ENCODE measurements at places on chromosomes 5 and 9.

GRCh38 chr9:95605816-95606488, 89.2 kb upstream of the PTCH1 start:
- no peak for DNase-seq

GRCh38 chr5:1668141-1668721, 131.4 kb downstream of the MRPL36 start:
- peak; percentile 58 for DNase-seq

DNA sequence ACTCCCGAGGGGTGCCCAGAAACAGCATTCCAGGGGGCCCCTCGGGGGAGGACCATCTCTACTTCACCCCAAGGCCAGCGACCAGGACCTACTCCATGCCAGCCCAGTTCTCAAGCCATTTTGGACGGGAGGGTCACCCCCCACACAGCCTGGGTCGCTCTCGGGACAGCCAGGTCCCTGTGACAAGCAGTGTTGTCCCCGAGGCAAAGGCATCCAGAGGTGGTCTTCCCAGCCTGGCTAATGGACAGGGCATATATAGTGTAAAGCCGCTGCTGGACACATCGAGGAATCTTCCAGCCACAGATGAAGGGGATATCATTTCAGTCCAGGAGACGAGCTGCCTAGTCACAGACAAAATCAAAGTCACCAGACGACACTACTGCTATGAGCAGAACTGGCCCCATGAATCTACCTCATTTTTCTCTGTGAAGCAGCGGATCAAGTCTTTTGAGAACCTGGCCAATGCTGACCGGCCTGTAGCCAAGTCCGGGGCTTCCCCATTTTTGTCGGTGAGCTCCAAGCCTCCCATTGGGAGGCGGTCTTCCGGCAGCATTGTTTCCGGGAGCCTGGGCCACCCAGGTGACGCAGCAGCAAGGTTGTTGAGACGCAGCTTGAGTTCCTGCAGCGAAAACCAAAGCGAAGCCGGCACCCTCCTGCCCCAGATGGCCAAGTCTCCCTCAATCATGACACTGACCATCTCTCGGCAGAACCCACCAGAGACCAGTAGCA, 83.9 kb downstream of the GOLPH3 start:
- DNase-seq: no peak

DNA sequence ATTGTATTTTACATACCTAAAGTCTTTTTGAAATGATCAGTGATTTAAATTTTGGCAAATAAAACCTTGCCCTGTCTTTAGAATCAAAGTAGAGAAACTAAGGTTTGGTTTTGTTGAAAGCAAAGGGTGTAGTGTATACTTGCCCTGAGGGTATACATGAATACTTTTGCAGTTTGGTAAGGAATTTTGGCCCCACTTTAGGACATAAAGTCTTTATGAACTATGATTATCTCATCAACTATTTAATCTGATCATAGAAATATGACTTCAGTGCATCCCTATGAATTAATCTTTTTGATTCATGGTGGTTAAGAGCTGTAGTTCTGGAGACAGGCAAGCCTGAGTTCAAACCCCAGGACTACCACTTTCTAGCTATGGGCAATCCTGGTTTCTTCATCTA, 17.7 kb downstream of the RAD1 start:
- no peak for DNase-seq

- no peak for DNase-seq
Measured at GRCh38 chr9:37769306-37769705, 15.6 kb downstream of the EXOSC3 start.

DNA sequence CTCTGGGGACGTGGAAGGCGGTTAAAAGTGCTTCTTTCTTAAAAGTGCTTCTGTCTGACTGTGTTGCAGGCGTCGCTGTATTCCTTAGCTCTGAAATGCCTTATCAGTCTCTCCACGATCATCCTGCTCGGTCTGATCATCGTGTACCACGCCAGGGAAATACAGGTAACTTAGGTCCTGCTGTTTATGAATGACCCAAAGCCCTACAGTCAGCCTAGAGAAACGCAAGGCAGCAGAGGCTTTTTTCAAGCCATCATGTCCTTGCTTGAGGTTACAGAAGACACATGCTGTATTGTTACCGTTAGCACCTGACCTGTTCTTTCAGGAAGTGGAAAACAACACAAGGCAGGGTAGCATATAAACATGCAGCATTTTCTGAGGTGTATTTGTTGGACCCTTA, 2.0 kb downstream of the KCNN2 start:
- no peak for DNase-seq

- no peak for DNase-seq
Measured at GRCh38 chr9:137042751-137043727, 2.9 kb downstream of the NPDC1 start.

DNA sequence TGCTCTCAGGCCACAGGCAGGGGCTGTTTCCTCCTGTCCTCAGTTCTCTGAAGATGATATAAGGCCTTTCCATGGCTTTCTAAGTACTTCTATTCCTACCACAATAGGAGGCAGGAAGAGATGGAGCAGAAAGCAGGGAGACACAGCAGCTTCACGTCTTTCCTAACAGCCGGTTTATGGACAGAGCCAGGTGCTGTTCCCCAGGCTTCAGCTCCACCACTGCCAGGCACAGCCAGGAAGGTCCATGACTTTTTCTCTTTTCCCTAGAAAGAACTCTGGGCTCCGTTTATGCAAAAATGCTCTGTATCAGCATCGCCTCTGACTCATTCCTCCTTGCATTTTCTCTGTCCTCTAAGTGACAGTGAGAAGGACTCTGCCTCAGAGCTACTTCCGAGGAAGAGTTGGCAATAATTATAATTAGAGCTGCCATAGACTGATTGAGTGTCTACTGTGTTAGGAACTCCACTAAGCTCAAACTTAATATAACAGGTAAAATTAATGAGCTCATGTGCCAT, 478.5 kb downstream of the RASEF start:
- no peak for DNase-seq

DNA sequence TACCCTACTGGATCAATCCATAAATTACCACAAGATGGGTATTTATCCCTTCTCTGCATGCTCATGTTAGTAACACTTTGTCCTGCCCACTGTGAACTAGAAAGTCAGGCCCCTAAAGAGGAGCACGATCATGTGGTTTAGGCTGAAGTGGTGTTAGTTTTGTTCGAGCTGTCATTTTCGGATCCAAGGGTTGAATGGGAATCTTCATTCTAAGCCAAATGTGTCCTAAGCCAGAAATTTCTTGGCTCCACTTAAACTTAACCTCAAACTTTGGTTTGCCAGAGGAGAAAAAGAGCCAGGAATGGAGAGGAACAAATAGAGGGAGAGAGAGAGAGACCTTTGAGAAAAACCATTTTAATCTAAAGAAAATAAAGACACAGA, 837.7 kb upstream of the ZNF608 start:
- DNase-seq: no peak

GRCh38 chr9:120974921-120975320, 48.3 kb upstream of the TRAF1 start:
- no peak for DNase-seq

DNA sequence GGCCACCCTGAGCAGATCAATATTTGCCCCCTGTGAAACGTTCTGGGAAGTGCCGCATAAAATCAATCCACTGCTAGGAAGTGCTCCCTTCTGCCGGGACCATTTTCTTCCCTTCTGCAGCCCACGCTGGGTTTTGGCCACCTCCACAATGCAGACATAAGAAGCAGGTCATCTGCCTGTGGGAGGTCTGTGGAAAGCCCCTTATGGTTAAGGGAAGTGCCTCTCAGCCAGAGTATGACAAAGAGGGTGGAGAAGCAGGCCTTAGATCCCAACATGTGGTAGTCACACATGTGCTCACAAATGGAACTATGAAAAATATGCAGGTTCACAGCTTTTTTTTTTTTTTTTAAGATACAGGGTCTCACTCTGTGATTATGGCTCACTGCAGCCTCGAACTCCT, 82.8 kb downstream of the SLC1A3 start:
- DNase-seq: no peak

- no peak for DNase-seq
Measured at GRCh38 chr5:6667648-6668047, 34.4 kb downstream of the SRD5A1 start.

DNA sequence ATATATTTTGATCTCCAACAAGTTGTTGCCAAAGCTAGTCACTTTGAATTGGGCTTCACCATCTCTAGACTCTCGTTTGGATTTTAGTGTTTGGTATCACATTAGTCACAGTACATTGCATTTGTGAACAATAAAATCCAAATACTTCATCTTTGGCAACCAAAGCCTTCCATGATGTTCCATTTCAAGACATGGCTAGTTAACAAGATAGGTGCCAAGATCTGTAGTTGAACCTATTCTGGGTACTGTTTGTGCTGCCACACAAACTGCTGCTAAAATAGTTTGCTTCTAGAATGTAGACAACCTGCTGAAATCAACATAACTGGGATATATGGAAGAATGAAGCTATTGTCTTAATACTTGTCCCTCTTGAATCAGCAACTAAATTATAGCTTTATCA, 207.5 kb downstream of the LRRC70 start:
- no peak for DNase-seq

GRCh38 chr9:26746357-26747072, 146.1 kb downstream of the CAAP1 start:
- no peak for DNase-seq

DNA sequence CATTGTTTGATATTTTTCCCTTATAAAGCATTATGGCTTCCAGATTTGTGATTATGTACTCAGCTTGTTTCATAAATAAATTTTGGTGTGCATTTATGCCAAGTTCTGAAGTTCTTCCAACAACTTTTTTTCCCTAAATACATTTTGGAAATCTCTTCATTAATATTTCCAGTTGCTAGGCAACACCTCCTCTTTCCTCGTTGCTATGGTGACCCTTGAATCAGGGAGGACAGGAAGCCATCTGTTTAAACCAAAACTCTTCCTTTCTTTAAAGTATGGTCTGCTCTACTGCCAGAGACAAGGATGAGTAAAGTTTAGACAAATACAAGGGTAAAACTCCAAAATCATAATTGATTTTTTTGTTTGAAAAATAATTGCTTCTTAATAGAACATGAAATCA, 779.3 kb downstream of the CDH9 start:
- no peak for DNase-seq

- peak; percentile 23 for DNase-seq
Measured at GRCh38 chr5:82165740-82166530, 112.2 kb downstream of the RPS23 start.

DNA sequence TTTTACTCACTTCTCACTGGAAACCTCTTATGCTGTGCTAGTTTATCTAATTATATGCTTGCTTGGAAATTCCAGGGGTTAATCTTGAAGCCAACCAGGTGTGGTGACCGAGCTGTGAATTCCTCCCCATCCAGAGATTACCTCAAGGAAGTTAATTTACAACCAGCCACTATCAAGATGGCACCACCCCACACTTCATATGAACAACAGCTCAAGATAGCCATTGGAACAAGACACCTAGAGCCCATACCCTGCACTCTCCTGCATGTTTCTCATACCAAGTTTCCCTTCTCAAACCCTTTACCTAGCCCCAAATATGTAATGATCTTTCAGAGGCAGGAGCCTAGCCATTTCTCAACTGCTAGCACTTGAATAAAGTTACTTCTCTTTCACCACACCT, 2156.9 kb upstream of the C9orf72 start:
- DNase-seq: no peak

GRCh38 chr5:151720215-151720614, 33.5 kb upstream of the SPARC start:
- no peak for DNase-seq

- DNase-seq: no peak
Measured at GRCh38 chr9:18149471-18150011, 324.4 kb upstream of the ADAMTSL1 start.

DNA sequence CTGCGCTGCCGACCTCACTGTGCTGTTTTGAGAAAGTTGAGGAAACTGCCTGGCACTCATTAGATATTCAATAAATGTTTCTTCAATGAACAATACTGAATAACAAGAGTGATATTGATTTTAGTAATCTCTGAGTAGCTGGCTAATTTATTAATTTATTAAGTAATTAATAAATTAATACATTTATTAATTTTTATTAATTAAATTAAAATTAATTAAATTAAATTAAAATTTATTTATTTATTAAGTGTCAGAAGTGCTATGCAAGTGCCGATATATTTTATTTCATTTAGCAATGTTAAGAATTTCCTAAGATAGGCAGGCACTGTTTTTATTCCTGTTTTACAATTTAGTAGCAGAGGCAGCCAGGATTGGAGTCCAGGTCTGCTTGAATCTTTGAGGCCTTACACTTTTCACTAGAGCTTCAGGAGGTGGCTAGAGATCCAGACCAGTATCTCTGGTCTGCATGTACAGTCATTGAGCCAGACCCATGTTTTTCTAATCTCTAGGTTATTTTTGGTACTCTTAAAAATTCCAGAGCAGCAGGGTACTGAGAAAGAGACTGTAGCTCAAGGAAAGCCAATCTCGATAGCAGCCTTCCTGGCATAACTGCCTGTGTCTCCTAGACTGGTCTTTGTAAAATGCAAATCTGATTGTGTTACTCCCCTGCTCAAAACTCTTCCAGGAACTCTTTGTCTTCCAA, 109.2 kb downstream of the ARHGEF28 start:
- DNase-seq: no peak

GRCh38 chr9:21904371-21904770, 89.8 kb downstream of the CDKN2A start:
- no peak for DNase-seq

- DNase-seq: no peak
Measured at GRCh38 chr5:72152545-72152944, 45.3 kb downstream of the MAP1B start.

- no peak for DNase-seq
Measured at GRCh38 chr5:93164690-93165089, 416.3 kb downstream of the NR2F1-AS1 start.

DNA sequence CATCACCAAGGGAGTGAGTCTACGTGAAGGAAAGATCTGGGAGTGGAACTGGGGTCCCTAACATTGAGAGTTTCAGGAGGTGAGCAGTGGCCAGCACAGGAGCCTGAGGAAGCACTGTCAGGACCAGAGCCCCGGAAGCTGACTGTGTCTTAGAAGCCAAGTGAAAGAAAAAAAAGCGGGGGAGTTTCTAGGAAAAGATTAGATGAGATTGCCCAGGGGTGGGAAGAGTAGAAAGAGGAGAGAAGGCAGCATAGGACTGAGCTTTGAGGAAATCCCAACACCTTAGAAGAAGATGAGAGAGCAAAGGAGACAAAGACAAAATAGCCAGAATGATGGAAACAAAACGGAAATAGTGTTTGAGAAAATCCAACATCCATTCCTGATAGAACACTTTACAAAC, 37.0 kb upstream of the LRRTM2 start:
- DNase-seq: no peak

DNA sequence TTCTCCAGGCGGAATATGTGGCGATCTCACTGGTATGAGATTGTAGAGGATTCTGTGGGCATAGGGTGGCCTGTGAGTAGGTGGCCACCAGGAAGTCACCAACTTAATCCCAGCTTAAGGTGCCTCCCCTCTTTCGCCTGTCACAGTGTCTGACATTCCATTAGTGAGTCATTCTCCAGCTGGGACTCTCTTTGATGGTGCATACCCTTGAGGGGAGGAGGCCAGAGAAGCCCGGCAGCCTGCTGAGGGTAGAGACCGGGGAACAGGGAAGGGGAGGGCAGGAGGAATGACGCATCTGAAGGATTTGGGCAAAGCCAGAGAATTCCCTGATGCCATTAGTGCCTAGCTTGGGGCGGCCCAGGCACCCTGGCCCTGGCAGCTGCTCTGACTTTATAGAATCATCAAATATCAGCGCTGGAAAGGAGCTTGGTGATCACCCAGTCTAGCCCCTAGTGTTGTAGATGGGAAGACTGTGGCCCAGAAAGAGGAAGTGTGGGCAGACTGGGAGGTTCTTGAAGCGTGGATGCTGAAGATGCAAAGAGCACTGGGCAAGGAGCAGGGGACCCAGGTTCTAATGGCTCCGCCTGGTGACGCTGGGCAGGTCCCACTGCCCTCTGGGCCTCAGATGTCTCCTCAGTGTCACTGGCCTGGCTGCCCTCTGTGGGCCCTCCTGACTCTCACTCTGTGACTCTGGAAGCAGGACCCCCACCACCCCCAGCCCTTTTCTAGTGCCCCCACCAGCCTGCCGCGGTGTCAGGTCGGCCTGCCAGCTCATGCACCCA, 41.4 kb downstream of the DAB2IP start:
- no peak for DNase-seq

All from activated CD8-positive, alpha-beta memory T cell treated with anti-CD3 and anti-CD28 coated beads, Interleukin-2, amount 50 U/mL, for 4 hours (primary cell).